ENCODE measurements at places on chromosomes 7 and 10.
A peak's percentile ranks its signal among the peaks of the same experiment; 100 is the strongest.

DNA sequence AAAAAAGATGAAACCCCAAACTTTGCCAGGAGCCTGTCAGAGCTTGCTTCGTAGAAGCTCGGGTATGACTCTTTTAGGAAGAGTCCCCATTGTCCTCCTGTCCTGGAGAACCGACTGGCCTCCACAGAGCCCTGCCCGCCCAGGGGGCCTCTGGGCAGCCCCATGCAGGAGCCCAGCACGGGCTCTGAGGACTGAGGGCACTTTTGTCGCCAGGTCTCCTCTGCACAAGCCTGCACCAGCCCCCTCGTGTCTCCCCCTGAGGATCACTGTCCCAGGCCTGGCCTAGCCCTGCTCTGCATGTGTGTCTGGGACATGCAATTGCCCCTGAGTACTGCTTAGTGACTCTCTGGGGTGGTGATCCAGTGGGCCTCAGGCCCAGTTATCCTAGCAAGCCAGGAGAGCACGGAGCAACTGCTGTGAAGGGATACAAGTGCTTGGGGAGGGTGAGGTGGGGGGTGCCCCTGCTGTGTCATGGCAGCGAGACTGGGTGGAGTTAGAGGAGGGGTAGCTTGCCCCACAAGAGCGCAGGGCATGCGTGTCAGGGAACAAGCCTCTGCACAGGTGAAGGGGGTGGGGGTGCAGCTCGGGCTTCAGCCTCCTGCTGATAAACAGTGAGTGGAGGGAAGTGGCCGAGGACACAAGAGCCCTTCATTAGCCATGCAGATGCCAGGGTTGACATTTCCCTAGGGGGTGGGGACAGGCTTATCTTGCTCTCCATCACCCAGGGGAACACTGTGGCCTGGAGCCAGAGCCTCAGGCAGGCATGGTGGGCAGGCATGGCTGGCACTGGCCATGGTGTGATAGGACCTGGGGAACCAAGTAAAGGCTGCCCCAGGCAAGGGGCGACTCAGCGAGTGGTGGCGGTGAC, 143.4 kb downstream of the C10orf105 start:
- DNase-seq: no peak

DNA sequence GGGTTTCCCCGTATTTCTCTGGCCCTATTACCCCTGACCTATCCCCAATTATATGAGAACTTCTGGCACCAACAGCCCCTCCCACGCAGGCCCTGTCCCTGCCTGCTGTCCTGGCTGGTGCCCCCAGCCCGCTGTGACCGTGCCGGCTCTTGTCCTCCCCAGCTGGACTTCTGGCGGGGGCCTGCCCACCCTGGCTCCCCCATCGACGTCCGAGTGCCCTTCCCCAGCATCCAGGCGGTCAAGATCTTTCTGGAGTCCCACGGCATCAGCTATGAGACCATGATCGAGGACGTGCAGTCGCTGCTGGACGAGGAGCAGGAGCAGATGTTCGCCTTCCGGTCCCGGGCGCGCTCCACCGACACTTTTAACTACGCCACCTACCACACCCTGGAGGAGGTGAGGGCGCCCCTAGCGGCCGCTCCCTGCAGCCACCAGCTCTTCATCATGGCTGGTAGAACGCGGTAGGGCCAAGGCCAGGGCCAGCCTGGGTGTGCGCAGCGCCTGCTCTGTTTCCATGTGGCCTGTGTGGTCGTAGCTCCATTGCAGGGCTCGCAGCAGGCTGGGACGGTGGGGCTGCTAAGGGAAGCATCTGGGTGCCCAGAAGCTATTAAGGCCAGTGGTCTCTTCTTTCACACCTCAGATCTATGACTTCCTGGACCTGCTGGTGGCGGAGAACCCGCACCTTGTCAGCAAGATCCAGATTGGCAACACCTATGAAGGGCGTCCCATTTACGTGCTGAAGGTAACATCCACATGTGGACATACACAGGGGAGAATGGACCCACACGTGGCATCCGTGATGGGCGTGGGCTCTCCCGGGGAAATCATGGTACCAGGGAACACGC, 1.4 kb downstream of the CPA1 start:
- DNase-seq: no peak

DNA sequence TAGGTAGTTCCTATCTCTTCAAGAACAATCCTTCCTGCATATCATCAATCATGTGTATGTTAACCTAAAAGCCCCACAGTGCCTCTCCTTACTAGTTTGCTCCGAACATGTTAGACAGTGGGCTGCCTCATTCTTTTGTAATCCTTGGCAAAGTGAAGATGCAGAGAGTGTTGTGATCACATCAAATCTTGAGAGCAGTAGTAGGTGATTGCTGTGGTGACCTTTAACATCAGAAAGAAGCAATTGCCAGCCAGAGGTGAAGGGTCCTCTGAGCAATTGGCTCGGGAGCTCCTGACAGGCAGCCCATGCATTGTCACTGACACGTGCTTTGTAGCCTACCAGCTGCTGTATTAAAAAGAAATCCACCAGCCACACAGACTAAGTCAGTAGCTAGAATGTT, 19.6 kb upstream of the GSTK1 start:
- DNase-seq: no peak

DNA sequence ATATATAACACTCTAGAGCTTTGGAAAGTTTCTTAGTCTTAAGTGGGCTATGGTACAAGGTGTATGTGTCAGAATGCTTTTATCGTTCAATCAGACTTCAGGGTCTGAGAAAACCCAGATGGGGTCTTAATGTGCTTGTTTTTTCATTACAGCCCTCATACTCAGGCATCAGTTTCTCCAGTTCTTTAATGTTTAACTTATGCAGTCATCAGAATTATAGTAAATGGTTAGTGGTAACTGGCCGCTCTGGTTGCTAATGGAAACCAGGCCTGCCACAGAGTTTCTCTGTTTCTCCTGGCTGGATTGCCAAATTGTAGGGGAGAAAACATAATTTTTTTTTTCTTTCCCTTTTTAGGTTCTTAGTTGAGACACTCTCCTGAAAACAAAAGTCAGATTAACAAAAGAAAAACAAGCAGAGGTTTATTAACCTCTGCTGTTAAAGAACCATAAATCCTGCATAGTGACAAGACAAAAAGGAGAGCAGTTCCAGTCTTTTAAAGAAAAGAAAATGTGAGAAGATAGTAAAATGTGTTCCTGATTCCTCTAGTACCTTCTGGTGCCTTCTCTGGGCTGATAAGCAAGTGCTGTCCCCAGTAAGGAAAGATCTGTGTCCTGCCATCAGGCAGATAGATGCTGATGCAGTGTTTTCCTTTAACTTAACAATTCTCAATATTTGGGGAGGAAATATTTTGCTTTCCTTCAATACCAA, 21.5 kb upstream of the GHITM start:
- DNase-seq: no peak

GRCh38 chr7:1099637-1100036, 11.7 kb downstream of the GPER1 start:
- no peak for DNase-seq

DNA sequence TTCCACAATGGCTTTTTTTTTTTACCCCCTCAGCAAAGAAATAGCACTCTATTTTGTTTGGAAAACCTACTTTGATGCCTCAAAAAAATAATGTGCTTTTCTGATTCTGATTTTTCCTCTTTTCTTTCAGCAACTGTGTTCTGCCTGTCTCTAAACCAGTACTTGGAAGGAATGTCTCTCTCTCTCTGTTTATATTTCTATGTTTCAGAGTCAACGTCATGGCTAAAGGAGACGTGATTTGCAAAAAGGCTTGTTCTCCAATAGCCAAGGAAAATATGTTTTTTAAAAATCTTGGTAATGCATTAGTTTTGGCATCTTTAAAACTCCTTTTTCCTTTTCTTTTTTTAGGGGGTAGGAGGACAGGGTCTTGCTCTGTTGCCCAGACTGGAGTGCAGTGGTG, 56.0 kb upstream of the SDK1 start:
- DNase-seq: no peak

- DNase-seq: no peak
Measured at GRCh38 chr10:129926066-129927055, 37.7 kb downstream of the EBF3 start.

DNA sequence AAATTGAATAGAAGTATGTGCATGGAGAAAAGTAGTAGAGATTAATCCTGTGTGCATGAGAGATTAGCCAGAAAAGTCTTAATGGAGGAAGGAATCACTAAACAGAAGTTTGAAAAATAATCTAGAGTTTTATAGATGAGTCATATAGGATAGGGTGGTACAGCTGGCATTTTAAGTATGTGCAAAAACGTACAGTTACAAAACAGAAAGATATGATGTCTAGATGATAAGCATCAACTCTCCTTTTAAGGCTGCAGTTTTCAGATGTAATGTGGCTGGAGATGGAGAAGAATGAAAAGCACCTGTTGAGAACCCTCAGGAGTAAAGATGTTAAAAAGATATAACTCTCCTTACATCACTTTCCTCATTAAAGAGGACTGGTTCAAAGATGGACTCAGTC, 271.3 kb downstream of the STK31 start:
- no peak for DNase-seq

GRCh38 chr10:79400146-79401004, 45.0 kb downstream of the ZCCHC24 start:
- DNase-seq: peak; percentile 31

DNA sequence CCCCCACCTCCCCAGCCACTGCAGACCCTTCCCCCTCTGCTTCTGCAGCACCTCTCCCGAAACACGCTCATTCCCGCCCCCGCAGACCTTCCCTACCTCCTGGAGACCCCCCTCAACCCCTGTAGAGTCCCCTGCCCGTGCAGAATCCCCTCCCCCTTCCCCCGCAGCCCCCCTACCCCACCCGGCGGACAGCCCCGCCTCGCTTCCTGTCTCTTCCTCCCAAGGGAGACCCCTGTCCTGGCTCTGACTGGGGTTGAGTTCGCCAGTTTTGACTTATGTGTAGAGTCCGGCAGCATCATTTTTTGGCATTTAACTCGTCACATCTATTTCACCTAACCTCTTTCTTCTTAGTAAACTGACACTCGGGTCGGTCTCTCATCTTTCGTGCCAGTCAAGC, 54.0 kb downstream of the ALOX5 start:
- DNase-seq: no peak

- DNase-seq: no peak
Measured at GRCh38 chr10:1102416-1102815, 46.2 kb downstream of the WDR37 start.

GRCh38 chr10:105800641-105801040, 1159.6 kb downstream of the SORCS3 start:
- no peak for DNase-seq

DNA sequence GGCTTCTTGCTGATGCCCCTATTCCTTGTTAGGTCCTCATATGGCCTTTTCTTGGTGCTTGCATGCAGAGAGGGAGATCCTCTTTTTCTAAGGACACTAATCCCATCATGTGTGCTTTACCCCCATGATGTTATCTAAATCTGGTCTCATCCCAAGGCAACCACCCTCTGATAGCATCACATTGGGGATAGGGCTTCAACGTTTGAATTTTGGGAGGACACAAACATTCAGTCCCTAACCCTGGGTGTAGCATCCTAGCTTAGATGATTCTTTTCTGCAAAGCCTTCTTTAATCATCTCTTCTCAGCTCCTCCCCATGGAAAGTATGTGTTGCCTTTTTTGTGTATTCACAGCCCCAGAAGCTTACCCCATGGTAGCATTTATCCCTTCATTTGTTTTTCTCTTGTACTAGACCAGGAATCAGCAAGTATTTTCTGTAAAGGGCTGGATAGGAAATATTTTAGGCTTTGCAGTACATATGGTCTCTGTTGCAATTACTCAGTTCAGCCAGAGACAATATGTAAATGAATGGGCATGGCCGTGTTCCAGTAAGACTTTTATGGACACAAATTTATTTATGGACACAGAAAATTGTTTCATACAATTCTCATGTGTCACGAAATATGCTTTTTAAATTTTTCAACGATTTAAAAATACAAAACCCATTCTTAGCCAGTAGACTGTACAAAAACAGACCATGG, 101.5 kb upstream of the CSTF2T start:
- DNase-seq: no peak

DNA sequence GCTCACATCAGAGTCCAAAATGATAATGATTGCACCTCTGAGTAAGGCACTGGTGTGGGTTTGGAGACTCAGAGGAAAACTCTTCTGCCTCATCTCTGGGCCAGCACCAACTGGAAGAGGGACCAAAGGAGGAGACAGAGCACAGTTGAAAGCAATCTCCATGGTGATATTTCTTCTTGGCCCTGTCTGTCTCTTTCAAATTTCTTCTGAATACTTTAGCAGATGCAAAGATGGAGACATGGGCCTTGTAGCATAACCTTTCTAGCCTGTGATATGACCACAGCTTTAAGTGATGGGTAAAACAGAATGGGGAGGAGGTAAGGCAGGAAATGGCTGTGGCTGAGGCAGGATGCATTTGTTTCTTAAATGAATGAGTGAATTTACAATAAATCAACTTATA, 12.2 kb upstream of the GIMAP7 start:
- peak; percentile 75 for DNase-seq

DNA sequence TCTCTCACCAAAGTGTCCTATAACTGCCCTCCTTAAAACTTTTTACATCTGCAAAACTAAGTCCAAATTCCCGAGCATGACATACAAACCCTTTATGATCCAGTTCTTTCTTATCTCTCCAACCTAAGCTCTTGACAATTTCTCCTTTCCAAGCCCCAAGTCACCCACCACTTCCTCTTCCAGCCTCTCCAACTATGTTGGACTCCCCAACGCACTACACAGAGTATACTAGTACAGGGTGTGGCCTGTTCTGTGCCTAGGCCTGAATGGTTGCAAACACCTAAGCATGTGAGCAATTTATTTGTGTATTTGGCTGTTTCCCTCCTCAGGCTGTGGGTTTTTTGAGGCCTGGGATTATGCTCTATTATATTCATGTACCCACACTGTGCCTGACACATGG, 101.2 kb upstream of the APBB1IP start:
- DNase-seq: no peak

- DNase-seq: no peak
Measured at GRCh38 chr10:103610083-103610472, 116.6 kb downstream of the NEURL1 start.

- DNase-seq: no peak
Measured at GRCh38 chr7:73446682-73447081, 13.1 kb downstream of the FZD9 start.

- no peak for DNase-seq
Measured at GRCh38 chr7:31448649-31449048, 65.2 kb upstream of the ITPRID1 start.

GRCh38 chr7:122746948-122747347, 44.2 kb upstream of the RNF148 start:
- no peak for DNase-seq

Data from CD4-positive, alpha-beta memory T cell (primary cell).